ENCODE measurements at places on chromosomes 5 and 9.

- peak; percentile 35 for DNase-seq
These were observed 21.3 kb downstream of the WNK2 start for GRCh38 chr9:93205045-93205768.

DNA sequence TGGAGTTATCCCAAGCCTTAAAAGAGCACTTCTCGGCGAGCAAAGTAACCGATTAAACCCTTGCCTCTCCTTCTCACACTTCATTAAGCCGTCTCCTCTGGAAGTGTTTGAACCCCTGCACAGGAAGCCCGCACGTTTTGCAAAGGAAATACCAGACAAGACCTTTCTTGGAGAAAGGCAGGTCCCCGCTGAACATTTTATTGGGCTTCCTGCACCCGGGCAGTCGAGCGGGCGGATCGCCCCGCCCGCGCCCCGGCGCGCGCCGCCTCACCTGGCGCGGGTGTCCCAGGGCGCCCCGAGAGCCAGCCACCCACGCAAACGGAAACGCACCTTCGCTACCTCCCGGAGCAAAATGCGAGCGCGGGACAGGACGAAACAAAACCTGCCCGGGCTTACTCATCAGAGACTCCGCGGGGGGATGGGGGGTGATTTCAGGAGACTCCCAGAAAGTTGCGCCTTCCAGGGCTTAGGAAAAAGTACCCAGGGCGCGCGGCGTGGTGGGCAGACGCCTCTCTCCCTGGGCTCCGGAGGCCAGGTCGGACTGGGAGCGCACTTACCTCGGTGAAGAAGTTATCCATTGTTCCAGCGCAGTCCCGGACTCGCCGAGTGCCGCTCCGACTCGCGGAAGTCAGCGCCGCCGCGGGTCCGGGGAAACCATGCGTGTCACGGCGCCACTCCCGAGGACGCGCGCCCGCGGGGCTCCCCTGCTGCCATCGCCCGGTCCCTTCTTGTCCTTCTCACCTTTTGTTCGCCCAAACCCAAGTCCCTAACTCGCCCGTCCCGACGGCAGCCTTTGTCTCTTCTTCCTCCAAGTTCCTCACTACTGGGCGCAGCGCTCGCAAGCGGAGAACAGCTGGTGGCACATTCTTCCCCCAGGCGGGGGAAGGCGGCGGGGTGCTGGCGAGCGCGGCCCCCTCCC is 598 bp downstream of the MYO10 start:
- no peak for DNase-seq

- no peak for DNase-seq
These were observed 379.7 kb downstream of the TMEM38B start for GRCh38 chr9:106074006-106074405.

- DNase-seq: no peak
These were observed 74.1 kb downstream of the HABP4 start for GRCh38 chr9:96524045-96524444.

GRCh38 chr9:87795178-87795577 is 69.3 kb downstream of the CTSL start:
- DNase-seq: no peak

GRCh38 chr5:131156385-131156784 is 8.7 kb downstream of the HINT1 start:
- no peak for DNase-seq

DNA sequence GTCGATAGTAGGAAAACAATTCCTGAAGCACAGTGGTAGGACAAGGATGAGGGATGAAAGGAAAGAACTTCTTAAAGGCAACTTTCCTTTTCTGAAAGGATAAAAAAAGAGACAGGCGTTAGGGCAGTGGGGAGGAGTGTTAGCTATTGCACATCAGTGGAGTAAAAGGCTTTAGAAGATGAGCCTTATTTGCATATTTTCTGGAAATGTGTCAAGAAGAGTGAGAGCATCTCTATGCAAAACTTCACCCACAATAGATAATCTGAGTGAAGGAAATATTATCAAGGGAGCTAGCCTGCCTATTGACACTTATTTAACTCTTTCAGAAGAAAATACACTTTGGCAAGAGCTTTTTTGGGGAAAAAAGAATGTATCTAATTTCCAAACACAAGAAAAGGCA is 151.6 kb downstream of the MACIR start:
- no peak for DNase-seq

DNA sequence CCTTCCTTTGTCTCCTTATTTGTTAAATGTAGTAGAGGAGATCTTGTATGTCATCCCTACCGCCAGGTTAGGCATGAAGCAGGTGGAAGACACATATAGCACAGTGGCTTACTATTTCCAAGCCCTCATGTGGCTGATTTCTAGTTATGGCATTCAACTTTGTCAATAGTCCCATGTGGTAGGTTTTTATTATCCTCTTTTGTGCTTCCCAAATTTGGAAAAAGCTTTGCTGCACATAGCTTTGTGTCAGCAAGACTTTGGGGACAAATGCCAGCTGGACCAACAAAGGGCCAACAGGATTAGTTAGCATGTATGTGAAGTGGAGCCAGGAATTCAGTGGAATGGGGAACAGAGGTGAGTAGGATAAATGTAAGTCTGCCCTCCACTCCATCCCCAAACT is 276.3 kb downstream of the PSAT1 start:
- no peak for DNase-seq

- no peak for DNase-seq
These were observed 263.2 kb downstream of the COX7C start for GRCh38 chr5:86880785-86881492.

GRCh38 chr5:108481355-108481931 is 99.5 kb upstream of the FBXL17 start:
- DNase-seq: no peak

DNA sequence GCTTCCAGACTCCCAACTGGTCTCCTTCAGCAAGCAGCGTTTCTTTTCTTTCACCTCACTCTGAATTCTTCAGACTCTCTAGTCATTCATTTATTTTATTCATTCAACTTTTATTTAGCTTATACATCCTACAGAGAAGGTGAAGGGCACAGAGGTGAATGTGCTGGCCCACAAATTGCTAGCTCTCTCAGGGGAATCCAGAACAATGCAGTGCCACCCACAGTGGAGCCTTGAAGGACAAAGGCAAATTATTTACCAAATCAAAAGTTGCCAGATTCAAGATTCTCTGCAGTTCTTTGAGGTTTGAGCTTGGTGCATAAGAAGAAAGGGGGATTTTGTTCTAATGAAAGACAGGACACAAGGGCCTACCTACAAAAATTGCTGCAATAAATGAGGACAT is 29.7 kb downstream of the GRIA1 start:
- no peak for DNase-seq

DNA sequence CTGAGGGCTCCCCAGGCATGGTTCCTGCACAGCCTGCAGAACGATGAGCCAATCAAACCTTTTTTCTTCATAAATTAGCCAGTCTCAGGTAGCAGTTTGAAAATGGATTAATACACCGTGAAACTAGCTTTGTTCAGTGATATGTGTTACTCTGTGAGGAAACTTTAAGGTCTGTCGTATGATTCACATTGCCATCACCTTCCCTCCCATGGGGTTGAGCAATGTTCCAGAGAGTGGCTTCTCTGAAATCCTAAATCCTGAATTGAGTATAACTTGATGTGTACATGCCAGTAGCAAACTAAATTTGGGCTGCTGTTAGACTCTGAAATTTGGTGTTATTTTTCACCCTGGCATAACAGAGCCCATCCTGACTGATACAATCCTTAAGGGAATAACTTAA is 866.4 kb upstream of the C9orf72 start:
- DNase-seq: no peak
